Sciatic nerve (tissue), 2 donors: ENCODE measurements at places on chromosomes 5 and 9. TPM values are rescaled to one million over a fixed set of nuclear protein-coding genes. Genes with fewer than 3 reads are reported as not detected.

The MARCHF11 gene
- total RNA-seq: not detected

The NR5A1 gene
- total RNA-seq: not detected

The NR4A3 gene
- total RNA-seq: 42.2 TPM

The PTBP3 gene
- total RNA-seq: 61.7 TPM

The SPATA31A3 gene
- total RNA-seq: not detected

DNA sequence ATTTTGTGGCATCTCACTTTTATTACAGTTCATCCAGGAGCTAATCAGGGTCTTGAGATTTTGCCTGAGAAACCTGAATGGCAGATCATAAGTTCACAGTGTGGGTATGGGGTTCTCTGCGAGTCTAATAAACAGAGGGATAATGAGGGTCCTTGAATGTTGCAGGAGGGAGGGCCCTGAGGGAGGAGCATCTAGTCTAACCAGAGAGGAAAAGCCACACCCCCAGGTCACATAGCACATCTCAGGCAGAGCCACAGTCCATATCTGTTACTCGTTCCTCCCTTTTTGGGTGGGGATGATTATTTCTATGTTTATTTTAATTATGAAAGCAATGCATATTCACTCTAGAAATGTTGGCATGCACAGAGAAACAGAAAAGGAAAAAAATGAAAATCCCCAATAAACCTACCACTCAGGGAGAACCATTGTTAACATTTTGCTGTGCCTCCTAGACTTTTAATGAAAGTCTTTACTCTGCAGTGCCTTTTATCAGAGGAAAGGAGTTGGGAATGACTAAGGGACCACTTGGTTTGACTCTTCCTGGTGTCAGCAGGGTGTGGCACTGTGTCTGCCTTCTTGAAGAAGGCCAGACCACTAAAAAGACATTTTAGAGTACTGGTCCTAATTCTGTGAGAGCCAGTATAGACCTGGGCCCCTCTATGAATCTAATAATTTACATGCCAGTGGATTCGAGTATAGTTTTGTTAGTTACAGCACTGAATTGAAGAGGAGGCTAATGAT lies 2.8 kb downstream of the GALNT12 start:
- no peak for DNase-seq

DNA sequence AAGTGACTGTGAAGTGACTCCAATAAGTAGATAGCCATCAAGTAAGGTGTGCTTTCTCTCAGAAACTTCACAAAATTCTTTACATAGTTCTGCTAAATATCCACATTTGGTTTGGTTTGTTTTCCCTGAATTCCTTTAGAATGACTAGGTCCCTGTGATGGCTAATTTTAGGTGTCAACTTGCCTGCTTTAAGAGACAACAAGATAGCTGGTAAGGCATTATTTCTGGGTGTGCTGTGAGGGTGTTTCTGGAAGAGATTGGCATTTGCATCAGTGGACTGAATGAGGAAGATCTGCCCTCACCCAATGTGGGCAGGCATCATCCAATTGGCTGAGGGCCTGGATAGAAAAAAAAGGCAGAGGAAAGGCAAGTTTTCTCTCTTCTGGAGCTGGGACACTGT lies 8.3 kb upstream of the PTBP3 start:
- no peak for DNase-seq

GRCh38 chr5:82560969-82561368 lies 282.8 kb upstream of the RPS23 start:
- DNase-seq: no peak

DNA sequence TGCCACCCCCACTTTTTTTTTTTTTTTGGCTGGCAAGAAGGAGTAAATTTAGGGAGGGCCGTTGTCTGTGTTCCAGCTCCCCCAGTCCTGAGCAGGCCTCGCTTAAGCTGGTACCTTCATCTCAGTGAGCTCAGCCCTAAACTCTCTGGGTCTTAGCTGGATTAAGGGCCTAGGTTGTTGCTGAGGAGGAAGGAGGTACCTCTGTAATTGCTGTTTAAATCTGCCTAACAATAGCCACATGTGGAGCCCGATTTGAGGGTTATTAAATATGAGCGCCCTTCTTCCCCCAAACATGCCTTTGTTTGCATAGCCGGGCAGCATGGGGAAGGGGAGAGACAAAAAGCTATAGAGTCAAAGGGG lies 179.0 kb upstream of the PITX1 start:
- DNase-seq: no peak

DNA sequence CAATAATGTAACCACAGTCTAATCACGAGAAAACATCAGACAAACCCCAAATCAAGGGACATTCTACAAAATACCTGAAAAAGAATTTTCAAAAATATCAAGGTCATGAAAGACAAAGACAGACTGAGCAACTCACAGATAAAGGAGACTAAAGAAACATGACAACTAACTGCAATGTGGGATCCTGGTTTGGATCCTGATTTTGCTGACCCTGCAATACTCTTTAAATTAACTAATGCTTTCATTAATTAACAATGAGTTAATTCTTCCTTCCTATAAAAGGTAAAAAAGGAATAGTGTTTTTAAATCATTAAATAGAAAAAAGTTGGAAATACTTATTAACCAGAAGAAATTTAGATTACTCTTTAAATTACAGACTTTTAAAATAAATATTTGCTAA lies 103.6 kb downstream of the MLLT3 start:
- DNase-seq: no peak

DNA sequence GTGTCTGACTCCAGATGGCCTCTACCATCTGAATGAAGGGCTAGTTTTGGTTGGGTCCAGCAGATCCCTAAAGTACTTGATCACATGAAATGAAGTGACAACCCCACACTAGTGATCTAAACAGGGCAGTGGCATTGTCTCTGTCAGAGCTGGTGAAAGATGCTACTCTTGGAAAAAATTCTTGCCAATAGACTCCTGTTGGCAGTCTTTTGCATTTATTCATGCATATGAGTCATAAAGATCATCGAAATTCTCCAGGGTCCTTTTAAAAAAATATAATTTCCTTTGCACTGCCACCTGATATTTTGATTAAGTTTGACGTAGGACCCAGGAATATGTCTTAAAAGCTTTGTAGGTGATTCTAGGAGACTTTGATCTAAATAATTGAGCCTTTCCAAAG lies 135.1 kb upstream of the ELL2 start:
- DNase-seq: no peak

- no peak for DNase-seq
Measured at GRCh38 chr5:118557251-118557661, 431.1 kb downstream of the DTWD2 start.

GRCh38 chr5:127353327-127353726 lies 62.7 kb downstream of the MEGF10 start:
- no peak for DNase-seq

- DNase-seq: no peak
Measured at GRCh38 chr9:621201-621855, 220.2 kb upstream of the DMRT1 start.

- peak; percentile 81 for DNase-seq
Measured at GRCh38 chr5:143402553-143403333, 743 bp downstream of the NR3C1 start.

DNA sequence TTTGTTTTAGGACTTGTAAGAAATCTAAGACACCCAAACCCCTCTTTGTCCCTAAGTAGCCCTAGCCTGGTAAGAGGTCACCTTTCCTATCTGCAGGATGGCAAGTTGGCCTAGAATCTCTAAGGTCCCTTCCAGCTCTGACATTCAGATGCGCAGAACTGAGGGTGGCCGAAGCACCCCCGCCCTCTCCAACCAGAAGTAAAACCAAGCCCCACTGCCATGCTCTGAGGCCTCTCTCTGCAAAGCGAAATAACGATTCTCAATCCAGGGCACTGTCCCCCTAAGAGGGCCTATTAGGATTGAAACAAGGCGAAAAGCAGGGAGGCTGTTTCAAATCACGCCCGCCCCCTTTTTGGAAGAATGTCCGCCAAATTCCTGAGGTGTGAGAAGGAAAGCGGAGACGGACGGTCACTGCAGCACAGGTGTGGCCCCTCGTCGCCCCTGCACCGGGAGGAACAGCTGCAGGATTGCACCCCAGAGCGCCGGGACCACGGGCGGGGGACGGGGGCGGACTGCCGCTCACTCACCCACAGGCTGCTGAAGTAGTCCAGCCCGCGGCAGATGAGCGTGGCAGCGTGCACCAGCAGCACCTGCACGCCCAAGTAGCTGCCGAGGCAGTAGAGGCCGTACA lies 824 bp downstream of the TMEM245 start:
- DNase-seq: peak; percentile 67

GRCh38 chr5:168728546-168729211 lies 149.5 kb upstream of the PANK3 start:
- DNase-seq: no peak

GRCh38 chr5:153463806-153464205 lies 26.7 kb upstream of the GRIA1 start:
- no peak for DNase-seq

DNA sequence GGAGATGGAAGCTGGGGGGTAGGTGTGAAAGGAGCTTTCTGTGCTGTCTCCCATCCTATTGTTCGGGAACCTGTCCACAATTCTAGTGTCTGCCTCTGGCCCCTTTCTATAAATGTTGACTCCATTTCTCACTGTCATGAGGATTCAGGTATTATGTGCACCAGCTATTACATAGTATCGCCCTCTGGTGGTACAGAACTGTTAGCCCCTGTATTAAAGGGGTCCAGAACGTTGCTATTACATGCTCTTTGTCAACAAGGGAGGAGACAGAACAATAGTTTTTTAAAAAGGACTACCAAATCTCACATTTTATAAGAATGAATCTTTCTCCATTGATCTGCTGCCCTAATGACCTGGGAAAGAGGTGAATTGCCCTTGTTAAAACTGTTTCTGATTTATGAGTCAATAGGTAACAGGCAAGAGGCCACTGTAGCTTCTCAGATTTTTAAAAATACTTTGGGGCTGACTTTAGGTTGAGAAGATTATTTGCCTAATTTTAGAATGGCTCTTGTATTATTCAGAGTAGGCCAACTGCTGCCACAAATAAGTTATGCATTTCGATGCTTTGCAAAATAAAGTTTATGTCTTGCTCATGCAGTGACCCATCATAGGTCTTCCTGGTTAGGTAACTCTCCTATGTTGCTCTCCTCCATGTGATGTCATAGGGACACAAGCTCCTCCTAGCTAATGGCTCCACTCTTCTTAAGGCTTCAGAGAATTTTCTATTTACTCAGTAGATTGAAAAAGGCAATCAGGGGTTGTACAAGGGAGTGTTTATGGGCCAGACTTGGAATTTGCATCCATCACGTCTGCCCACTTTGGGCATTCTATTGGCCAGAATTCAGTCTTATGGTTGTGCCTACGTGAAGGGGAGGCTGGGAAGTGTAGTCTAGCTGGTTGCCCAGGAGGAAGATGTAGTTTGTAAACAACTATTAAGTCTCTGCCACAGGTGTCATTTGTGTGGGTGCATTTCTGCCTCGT lies 20.8 kb downstream of the DCANP1 start:
- DNase-seq: no peak
